ENCODE measurements at places on chromosomes 3 and 15. TPM values are rescaled to one million over a fixed set of nuclear protein-coding genes. Genes with fewer than 3 reads are reported as not detected.

The SLTM gene
- 104 TPM for total RNA-seq

- DNase-seq: no peak
Observed at GRCh38 chr3:122409446-122409845, 6.4 kb downstream of the WDR5B start.

DNA sequence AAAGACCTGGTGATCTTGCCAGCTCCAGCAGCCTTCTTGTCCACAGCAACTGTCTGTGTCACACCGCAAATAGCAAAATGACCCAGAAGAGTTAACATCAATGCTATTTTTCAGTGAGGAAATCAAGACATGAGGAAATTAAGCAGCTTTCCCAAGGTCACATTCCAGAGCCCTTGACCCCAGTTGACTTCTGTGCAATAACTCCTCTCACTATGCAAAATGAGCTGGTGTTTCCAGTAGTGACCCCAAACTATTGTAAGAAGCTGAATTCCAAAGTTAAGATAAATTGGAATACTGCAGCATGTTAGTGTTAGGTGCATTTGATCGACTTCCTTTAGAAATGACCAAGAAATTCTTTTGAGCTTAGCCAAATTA is 172.8 kb upstream of the SNTN start:
- DNase-seq: no peak

- no peak for DNase-seq
Observed at GRCh38 chr3:134709561-134710312, 58.9 kb upstream of the KY start.

The SLC51A gene
- total RNA-seq: 2.4 TPM

Data from endodermal cell (in vitro differentiated cells).